Breast epithelium (tissue), 4 donors: ENCODE measurements at places on chromosomes 7 and 10.

- no peak for DNase-seq
Observed at GRCh38 chr7:18497082-18497481, 1.5 kb downstream of the HDAC9 start.

- DNase-seq, result no peak
Observed at GRCh38 chr10:69057261-69057950, 30.5 kb upstream of the SRGN start.

DNA sequence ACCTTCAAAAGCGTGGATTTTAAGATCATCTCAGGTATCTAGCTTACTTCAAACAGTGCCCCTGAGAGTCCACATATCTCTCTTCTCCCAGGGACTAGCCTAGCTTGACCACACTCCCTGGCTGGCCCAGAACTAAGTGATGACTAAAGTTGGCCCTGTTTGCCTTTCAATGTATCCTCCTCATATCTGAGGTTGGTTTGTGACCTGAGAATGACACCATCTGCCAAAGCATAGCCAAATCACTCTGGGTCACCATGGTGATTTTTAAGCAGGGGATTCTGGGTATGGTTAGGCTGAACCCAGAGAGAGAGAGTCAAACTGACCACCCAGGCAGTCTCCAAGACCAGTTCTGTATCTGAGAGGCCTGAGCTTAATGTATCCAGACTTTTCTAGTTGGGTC, 16.2 kb downstream of the CNNM1 start:
- DNase-seq, result no peak

GRCh38 chr7:65953001-65953720, 28.9 kb downstream of the GUSB start:
- no peak for DNase-seq

GRCh38 chr10:118349235-118349634, 7.1 kb upstream of the FAM204A start:
- DNase-seq, result no peak

- no peak for DNase-seq
Observed at GRCh38 chr10:6958711-6959110, 378.6 kb upstream of the PRKCQ start.
